Astrocyte of the spinal cord (primary cell): ENCODE measurements at places on chromosomes 4 and X.

DNA sequence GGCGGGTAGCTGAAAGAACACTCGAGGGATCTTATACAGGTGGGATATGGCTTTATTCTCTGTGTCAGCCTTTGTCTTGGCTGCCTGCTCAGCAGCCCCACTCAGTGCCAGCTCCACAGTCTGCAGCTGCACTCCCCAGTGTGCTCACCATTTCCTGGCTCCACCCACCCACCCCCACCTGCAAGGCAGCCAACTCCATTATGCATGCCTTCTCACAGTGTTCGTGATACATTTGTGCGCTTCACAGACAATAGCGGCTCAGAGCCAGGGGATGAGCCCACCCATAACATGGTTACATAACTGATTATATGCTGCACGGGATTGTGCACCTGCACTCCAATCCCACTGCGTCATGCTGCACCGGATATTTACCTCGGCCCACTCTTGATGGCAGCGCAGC is 8.8 kb upstream of the TMEM128 start:
- no peak for DNase-seq

- peak; percentile 13 for DNase-seq
Observed at GRCh38 chrX:153469811-153470410, 465 bp downstream of the HAUS7 start.

DNA sequence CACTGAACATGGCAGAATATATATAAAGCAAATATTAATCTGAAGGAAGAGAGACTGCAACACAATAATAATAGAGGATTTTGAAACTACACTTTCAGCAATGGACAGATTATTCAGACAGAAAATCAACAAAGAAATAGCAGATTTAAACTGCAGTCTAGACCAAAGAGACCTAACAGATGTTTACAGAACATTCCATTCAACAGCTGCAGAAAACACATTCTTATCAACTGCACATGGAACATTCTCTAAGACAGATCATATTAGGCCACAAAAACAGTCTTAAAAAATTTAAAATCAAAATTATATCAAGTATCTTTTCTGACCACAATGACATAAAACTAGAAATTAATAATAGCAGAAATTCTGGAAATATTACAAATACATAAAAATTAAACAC is 27.1 kb downstream of the CENPE start:
- DNase-seq: no peak

GRCh38 chr4:5096261-5096660 is 45.0 kb downstream of the STK32B start:
- DNase-seq: no peak

GRCh38 chr4:171464499-171464898 is 348.7 kb upstream of the GALNTL6 start:
- no peak for DNase-seq

GRCh38 chr4:151766691-151767090 is 5.9 kb upstream of the GATB start:
- no peak for DNase-seq

GRCh38 chr4:104494822-104495559 is at the start of gene CXXC4:
CXXC4 (minus strand) TSS chr4:104494894; CDS start chr4:104491802, 3,092 bp downstream.
- peak; percentile 63 for DNase-seq

DNA sequence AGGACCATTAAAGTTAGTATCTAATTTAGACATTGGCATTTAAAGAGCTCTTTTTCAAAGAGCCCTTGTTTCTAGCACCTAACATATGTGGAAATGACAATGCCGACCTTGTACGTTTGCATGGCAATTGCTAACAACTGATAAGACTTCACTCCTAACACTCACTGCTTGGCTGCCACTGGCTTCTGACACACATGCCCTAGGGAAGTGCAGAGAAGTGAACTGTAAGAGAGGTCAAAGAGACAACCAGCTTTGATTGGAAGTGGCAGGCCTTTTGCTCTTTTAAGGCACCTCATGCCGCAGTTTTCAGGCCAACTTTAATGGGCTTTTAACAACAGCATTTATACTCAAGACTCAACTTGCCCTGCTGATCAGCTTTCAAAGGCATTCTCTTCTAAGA is 158.4 kb downstream of the RAB28 start:
- DNase-seq: no peak
